GM06990 (cell line): ENCODE measurements at places on chromosomes 1 and 21.

DNA sequence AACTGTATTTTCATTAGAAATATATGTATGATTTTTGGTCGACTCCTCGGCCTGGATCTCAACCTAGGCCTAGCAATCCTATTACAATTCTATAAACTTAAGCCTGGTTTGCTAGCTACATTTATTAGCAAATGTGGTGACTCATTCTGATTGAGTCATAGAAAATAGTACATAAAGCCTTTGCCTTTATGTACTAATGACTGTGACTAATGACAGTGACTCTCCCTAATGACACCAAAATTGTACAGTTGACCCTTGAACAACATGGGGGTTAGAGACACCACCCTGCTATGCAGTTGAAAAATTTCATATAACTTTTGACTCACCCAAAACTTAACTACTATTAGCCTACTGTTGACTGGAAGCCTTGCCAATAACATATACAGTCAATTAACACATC is 78.9 kb downstream of the CLEC20A start:
- DNase-seq, result no peak

DNA sequence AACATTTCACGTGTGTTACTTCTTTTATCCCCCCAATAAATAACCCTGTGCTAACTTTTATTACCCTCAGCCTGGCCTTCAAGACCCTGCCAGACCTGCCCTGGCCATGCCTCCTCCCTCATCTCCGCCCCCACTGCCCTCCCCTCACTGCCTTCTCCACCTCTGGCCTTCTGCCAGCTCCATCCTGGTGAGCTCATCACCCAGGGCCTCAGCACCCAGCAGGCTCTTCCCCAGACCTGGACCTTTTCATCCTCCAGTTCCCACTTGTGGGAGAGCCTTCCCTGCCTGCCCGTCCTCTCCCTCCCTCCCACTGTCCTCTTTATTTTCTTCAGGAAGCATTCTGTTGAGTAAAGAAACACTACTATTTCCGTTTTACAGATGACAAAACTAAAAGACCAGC is 72.0 kb downstream of the SLC66A1 start:
- DNase-seq, result no peak

DNA sequence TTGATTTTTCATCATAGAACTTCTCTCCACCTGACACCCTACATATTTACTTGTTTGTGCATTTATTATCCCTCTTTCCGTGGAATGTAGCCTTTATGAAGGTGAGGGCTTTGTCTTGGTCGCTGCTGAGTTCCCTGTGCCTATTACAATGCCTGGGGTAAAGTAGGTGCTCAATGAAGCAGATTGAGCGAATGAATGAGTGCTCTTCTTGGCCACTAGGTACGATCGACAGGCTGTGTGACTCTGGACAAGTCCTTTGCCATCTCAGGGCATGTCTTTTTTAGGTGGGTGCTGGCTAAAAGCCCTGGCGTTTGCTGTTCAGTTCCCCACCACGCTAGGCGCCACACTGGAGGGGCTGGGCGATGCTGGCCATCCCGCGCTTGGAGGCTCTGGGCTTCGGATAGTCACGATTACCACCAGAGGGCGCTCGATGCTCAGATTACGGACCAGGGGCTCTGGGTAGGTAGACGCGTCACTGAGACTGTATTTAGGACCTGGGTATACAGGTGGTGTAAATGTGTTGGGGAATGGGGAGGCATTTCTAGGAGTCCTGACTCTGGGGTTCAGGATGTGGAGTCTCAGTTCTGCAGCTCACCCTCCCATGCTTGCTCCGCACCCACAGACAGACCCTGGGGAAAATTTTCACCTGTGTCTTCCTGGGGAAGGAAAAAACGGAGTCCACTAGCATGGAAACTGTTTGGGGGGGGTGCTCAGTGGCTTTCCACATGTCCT is 71.0 kb upstream of the CSF3R start:
- peak; percentile 29 for DNase-seq

- DNase-seq, result no peak
Measured at GRCh38 chr1:41354956-41355355, 6.3 kb upstream of the FOXO6 start.

DNA sequence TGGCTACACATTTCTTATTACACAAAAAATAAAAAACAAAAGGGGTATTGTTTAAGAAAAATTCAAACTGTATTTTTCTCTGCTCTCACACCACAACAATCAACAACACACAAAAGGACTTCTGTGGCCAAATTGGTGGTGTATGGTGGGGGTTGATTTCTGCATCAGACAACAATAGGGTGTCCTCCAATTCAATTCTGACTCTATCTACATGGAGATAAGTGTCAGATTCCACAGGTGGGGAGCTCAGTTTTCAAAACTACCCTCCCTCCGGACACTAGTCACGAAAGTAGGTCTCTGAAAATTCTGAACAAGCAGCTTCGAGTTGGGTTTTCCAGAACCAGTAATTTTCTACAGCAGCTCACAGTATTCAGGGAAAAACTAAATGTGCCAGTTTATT is 744.9 kb upstream of the NCAM2 start:
- no peak for DNase-seq

DNA sequence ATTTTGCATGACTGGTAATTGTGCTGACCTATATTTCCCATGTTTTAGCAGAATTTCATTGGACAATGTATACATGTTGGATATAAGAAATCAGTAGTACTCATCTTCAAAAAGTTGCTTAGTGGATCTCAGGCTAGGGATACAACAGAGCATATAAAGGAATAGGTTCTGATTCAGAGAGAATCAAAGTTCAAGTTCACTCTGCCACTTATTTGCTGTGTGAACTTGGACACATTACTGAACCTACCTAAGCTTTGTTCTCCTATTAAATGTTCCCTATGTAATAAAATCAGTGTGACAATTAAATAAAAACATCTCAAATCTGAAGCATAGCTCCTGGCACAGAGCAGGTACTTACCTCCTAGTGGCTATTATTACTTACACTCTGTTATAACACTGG is 9.3 kb downstream of the CD58 start:
- DNase-seq, result no peak

- peak; percentile 34 for DNase-seq
Measured at GRCh38 chr1:202565890-202566602, 144.2 kb downstream of the SYT2 start.

DNA sequence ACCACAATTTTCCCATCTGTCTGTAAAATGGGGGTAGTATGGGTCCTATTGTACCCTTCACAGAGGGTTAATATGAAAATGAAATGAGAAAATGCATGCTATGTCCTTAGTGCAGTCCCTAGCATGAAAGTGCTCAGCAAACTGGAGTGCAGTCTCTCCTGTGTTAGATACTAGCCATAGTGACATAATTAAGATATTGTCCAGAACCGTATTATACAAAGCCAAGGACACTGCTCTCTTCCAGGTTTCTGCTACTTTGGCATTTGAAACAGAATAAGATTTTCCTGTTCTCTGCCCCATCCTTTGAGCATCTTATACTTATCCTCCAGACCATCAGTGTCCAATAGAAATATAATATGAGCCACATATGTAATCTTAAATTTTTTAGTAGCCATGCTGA is 213.4 kb downstream of the FGGY start:
- no peak for DNase-seq

DNA sequence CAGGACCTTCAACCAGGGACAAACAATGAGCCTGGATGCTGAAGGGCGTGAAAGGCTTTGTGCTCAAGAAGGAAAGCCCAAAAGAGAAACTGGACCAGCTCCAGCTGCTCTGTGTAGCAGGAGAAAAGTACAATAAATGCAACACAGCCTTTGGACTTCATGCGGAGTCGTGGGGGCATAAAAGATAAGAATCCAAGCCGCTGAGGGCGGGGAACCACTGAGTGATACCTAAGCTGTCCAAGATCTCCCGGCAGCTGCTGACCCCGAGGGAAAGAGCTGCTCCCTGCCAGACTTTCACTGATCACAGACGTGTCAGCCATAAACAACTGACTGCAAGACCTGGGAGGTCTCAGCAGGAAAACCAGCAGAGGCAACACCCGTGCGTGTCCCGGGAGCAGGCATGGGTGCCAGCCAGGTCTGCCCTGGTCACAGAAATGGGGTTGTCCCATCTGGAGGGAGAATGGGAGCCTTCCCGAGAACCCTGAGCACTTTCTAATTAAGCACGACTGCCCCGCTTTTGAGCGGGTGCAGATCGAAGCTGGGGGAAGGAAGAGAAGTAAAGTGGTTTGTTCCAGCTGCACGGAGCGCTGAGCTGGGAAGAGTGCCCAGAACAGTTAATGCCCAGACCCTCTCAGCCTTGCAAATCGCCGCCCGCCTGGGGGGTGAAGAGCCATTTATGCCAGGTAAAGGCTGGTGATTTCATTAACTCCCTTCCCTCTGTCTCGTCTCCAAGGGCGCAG is 68.3 kb upstream of the TARDBP start:
- no peak for DNase-seq

GRCh38 chr1:99766378-99766800 is at the start of gene FRRS1:
Gene FRRS1 (minus strand): TSS chr1:99766635. CDS start chr1:99748768, 17,867 bp downstream.
- DNase-seq, result peak; percentile 79

GRCh38 chr1:160408864-160409263 is 8.5 kb downstream of the VANGL2 start:
- no peak for DNase-seq

DNA sequence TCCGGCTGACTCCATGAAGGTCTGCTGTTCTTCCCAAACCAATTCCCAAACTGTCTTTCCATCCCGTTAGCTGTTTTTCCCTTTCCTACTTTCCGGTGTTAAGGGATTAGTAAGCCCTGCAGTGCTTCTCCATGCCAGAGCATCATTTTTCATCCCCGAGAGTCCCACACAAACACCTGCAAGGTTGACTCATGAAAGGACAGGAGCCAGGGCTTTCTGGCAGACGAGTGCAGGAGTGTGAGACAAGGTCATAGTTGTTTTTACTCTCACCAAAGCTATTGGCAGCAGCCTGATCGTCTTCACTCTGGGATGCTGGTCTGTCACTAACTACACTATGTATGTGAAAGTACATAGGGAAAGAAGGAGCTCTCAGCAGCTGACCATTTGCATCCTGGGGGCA is 10.2 kb upstream of the BECN2 start:
- no peak for DNase-seq

DNA sequence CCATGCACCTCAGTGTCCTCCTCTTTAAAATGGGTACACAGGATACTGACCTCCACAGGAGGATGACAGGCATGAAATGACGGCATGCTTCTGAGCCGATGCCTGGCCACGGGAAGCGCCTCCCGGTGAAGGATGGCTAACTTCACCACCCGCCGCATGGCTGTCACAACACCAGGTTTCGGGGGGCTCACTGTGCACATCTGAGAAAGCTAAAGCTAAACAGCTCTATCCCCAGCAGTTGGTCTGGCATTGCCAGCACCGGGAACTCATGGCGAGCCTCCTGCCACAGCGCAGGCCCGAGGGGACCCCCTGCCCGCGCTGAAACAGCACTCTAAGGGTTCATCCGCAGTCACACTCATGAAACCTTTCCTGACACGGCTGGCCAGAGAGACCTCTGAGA is 16.0 kb downstream of the NPHP4 start:
- no peak for DNase-seq

- DNase-seq, result no peak
Measured at GRCh38 chr21:22211943-22212342, 1213.7 kb downstream of the NCAM2 start.

- no peak for DNase-seq
Measured at GRCh38 chr1:156583821-156584622, 4.5 kb downstream of the TTC24 start.

DNA sequence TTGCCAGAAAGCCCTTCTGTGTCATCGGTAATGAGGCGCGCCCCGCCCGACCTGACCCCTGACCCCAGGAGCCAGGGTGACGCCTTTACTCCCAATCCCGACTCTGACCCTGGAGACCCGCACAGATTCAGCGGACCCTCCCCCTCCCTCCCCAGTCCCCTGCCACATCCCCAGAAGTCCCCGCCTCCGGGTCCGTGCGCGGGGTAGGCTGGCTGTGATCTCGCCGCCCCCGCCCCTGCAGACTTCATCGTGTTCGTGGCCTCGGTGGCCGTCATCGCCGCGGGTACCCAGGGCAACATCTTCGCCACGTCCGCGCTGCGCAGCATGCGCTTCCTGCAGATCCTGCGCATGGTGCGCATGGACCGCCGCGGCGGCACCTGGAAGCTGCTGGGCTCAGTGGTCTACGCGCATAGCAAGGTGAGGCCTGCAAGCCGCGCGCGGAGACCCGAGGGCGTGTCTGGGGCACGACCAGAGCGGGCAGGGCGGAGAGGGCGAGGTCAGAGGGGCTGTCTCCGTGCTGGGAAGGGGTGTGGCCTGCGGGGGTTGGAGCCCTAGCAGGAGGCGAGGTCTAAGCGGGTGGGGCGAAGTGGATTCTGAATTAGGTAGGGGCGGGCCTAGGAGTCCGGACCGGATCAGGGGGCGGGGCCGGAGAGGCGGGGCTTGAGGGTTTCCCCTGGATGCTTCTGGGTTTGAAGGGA is 34.8 kb downstream of the KCNQ4 start:
- peak; percentile 71 for DNase-seq

DNA sequence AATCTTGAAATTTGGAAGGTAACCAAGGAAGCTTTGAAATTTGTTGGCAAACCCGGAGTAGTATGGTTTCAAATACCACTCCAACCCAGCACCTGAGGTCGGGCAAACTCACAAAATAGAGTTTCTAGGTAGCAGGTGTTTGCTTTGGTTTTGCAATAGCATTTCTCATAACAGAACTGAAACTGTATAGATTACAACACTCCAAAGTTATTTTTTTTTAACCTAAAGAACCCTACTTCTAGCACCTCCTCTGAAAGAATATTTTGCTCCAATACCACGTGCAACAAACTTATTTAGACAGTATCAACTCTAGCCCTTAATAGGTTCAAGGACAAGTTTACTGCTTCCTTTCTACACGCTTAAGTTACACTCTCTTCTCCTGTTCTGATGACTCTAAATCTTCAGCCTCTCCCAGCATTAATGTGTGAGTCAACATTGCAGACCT is 178.5 kb upstream of the FMN2 start:
- no peak for DNase-seq

DNA sequence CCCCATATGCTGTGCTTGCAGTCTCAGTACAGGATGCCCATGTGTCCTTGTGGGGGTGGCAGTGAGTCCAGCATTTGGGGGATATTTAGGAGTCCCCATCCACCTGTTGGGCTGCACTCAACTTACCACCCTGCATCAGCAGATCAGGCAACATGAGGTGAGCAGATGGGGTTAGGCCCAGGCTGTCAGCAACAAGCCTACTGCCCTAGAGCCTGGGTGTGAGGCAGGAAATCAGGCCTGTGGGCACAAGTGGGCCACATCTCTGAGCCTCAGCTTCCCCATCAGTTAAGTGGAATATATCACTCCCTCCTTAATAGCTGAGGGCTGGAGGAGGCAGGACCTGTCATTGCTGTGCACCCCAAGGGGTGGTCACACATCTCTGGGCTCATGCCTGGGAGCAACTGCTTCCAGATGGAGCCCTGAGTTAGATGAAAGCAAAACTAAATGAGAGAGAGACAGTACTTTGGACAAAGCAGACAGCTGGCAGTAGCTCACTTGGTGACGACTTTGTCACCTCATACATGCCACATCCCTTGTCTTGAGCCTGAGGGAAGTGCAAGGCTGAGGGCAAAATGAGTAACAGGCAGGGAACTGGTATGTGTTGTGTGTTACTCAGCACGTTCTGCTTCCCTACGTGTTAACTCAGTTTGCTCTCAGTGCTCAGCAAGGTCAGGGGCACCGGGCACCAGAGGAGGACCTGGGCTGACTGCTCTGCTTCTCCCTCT is 48.4 kb downstream of the TRIM11 start:
- no peak for DNase-seq

DNA sequence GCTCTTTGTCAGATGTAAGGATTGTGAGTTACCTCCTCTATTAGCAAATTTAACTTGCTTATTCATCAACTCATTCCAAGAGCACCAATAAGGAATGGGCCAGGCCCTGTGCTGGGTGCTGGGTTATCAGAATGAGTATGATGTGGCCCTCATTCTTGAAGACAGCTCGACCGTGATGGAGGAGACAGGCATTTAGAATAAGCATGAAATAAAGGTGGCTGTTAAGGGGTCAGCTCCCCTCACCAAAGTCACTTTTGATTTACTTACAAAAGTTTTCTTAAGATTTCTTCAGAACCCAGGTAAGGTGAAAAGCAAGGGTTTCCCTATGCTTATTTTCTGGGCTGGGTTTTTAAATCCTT is 15.3 kb upstream of the PADI1 start:
- DNase-seq, result no peak
